ENCODE measurements at places on chromosomes 4 and X.

- DNase-seq: no peak
Measured at GRCh38 chr4:90189178-90189577, 62.0 kb downstream of the CCSER1 start.

DNA sequence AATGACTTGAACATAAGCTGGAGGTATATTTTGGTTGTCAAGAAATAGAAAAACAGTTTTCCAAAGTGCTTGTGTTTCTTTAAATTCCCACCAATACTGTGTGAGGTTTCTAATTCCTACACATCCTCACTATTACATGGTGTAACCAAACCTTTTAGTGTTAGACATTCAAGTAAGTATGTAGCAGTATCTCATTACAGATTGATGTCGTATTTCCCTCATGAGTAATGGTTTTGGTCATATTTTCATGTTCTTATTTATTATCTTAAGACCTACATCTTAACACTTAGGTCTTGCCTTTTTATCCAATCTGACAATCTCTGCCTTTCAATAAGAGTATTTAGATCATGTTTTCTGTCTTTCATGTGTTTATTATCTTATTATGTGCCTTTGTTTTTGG, 253.7 kb upstream of the ANXA10 start:
- DNase-seq: no peak

DNA sequence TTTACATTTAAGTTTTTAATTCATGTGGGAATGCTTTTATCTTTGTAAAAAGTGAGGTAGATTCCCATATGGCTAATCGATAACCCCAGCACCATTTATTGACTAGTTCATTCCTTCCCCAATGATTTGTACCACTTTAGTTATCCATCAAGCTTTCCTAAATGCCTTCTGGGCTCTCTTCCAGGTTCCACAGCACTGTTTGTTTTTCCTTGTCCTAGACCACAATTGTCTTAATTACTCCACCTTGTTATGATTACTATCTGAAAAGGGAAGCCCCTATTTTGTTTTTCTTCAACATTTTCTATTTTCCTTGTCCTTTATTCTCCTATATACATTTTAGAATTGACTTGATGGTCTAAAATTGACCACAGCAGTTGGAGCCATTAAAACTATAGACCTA, 48.5 kb upstream of the GPRIN3 start:
- no peak for DNase-seq

GRCh38 chr4:183096276-183096965, 2.6 kb upstream of the WWC2 start:
- DNase-seq: no peak

GRCh38 chr4:45131020-45131419, 404.7 kb upstream of the GNPDA2 start:
- no peak for DNase-seq

- no peak for DNase-seq
Measured at GRCh38 chrX:15465347-15465746, 27.8 kb downstream of the PIR start.
